ENCODE measurements at places on chromosomes 3 and 15. TPM values are rescaled to one million over a fixed set of nuclear protein-coding genes. Genes with fewer than 3 reads are reported as not detected.

The VILL gene
- 13.4 TPM for total RNA-seq

The RNU5B-1 gene
- total RNA-seq: 14.1 TPM

The GOLGA6D gene
- total RNA-seq: 0.16 TPM

The COMMD4 gene
- 69.9 TPM for total RNA-seq

DNA sequence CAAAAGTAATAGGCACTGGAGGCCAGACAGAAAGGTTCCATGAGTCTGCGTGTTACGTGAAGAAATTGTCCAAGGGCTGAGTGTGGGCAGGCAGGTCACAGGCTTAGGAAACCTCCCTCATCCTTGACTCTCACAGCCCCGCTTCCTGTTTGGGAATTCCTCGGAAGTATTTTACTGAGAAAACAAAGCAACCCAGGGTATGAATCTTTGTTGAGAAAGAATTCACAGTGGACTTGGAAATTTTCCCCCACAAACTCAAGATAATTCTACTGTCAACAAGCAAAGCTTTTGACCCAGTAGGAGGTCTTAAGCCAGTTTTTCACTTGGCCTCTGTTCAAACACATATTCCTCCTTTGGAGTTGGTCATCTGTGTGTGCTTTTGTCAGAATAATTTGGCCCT, 377.1 kb upstream of the TPM1 start:
- ATAC-seq: no peak

DNA sequence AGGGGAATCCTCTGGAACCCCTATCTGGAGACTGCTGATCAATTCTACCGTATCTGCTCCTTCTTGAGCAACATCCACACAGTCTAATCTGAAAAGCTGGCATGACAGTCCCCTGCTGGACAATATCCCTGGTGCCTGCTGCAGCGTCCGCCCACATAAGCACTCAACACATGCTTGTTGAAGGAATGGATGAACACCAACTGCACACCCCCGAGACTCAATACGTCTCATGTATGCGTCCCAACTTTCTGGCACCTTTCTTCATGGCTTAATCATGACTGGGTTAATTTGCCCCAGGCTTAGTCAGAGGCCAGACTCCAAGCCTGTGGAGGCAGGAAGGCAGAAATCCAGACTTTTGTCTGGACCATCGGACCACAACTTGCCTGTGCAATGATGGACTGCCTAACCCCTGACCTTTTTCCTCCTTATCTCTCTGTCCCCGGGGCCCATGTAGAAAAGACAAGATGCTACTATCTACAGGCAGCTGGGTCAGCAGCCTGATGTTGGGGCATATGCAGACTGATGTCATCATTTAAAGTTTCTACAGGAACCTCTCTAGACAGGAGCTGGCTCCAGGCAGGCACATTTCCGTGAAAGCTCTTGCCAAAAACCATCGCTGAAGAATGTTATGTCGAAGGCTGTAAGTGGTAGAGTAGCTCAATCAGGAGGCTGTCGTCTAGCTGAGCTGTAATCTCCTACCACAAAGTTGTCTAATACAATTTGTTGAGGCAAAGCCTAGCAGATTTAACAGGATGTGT, 114.1 kb upstream of the TPM1 start:
- ATAC-seq: no peak

Data from activated T-helper 17 cell treated with anti-CD3 and anti-CD28 coated beads, Interleukin-2, amount 50 U/mL, for 72 hours (primary cell).